ENCODE measurements at places on chromosomes 4 and X.
A peak's percentile ranks its signal among the peaks of the same experiment; 100 is the strongest.

GRCh38 chr4:184664445-184665210 is 15.1 kb downstream of the PRIMPOL start:
- no peak for DNase-seq

DNA sequence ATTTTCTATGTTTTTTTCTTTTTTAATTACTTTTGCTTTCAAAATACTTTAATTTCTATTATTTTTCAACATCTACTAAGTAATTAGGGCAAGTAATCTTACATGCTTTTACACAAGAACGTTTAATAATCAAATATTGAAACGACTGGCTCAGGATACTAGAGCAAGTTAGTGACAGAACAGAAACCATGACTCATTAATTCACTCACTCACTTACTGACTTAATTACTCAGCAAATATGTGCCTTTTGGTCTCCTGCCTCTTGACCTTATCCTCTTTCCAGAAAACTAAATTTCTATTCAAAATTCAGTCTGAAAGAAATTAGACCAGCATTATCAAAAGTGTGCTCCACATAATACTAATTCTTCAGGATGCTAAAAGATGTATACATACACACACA is 314.9 kb upstream of the TEX13C start:
- DNase-seq = no peak

- no peak for DNase-seq
Measured at GRCh38 chr4:35709080-35709479, 535.2 kb downstream of the ARAP2 start.

GRCh38 chr4:88646528-88647280 is 50.9 kb downstream of the NAP1L5 start:
- DNase-seq = no peak

GRCh38 chr4:92600638-92601037 is 296.9 kb downstream of the GRID2 start:
- DNase-seq = no peak

DNA sequence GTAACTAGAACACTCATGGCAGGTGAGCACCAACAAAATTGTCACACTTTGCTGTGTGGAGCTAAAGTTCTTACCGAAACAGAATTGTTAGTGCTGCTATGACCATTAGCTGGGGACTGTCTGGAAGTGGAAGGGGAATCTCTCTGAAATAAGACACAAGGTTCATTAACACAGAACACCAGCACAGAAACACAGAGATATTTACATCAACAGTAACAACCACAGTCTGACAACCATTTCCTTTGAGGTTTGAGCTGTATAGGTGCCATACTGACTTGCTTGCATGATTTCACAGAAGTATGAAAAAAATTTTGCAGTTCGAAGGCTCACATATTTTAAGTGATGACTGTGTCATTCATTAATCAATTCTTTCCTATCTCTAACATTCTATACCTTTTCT is 109.8 kb downstream of the NYX start:
- no peak for DNase-seq

DNA sequence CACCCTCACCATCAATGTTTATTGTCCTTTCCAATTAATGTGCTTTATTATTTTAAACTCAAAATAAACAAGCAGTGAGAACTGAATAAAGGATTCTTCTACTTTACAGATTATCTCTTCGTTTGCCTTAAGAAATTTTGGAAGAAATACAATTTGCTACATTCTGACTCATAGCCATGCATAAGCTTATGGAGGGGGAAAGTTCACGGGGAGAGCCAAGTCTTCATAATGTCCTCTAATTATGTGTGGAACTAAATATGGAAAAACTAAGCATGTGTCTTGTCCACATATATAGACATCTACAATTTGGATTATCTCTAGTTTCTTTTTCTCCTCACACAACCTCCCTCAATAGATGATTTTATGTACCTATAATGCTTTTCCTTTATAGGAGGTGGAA is 17.5 kb downstream of the CXCL13 start:
- peak; percentile 39 for DNase-seq

DNA sequence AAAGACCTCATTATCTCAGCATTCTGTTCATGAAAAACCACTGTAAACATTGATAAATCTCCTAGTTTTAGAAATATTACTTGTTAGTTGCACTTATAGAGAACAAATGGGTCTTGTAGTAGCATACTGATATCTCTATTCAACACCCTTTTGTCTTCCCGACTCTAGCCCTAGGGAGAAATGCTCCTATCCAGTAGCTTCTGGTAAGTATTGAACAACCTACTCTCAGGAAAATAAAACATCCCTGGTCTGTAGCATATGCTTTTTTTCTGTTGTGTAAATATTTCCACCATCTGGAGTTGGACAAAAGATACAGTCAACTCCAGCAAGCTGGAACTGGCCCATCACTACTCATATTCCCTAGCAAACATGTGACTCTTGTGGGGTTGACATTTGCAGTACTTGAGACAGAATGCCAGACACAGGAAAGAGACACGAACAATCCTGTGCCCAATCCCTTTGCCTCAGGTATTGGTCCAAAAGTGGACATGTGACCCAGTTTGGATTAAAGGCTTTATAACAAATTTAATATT is 188.2 kb downstream of the GC start:
- no peak for DNase-seq

DNA sequence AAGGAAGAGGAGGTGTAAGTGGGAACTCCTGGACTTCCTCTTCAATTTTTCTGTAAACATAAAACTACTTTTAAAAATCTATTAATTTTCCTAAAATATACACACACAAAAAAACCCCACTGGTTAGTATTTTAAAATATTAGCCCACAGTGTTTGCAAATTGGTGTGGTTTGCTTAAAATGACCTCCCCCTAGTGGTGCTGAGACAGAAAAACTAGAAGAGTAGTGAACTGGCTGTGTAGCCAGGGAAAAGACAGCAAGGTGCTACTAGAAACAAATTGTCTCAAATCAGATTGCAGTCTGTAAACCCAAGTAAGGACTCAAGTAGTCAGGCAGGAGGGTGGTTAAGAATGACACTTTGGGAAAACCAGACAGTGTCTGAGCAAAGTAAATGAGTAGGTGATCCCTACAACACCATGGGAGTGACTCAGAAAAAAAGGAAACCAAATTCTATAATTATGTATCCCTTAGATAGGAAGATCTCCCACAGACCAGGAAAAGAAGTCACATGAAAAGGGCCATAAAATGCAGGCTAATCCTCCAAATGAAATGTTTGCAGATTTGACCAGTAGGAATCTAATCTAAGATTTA is 26.0 kb downstream of the AMTN start:
- DNase-seq = peak; percentile 9

DNA sequence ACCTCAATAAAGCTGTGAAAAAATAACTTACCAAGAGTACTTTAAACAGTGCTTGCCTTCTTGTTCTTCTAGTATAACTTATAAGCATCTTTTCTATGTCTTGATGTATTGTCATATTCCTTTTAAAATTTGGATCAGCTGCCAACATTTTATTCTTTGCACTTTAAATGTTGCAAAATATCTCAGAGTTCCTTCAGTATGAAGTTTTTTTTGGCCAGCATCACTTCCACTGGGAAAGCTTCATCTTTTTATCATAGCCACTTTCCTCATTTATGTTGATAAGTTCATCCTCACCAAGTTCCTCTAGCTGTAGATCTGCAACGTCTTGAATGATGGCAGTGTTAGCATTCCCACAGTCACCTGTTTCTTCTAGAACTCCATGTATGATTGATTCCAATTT is 24.2 kb downstream of the CXorf58 start:
- DNase-seq = no peak

DNA sequence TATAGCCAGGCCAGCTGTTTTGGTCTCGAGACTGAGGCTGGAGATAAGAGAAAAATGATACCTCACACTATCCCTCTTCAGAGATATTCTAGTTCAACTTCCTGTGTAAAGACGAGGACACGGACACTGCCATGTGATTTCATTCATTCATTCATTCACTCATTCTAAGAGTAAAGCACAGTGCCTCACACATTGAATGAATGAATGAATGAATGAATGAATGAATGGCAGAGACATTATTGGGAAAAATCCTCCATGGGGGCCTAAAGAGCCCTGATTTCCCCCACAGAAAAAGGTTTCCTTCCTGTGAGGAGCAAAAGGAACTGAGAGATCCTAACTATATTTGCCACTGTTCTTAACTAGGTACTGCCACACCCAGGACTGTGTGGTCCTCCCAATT is 183.4 kb upstream of the MAP3K15 start:
- DNase-seq = no peak

DNA sequence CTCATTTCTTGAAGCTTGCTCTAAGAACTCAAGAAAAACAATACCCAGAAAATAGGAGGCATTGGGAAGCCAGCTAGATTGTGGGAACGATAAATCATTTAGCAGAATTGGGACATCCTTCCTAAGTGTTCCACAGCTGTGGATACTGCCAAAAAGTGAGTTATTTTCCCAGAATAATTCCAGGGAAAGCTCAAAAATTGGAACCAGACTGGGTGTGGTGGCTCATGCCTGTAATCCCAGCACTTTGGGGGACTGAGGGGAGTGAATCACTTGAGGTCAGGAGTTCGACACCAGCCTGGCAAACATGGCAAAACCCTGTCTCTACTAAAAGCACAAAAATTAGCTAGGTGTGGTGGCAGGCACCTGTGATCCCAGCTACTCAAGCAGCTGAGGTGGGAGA is 68.2 kb upstream of the GK2 start:
- DNase-seq = no peak

GRCh38 chr4:147580396-147580795 is 36.8 kb upstream of the TMEM184C start:
- DNase-seq = no peak

- DNase-seq = peak; percentile 32
Measured at GRCh38 chr4:137471895-137472294, 60.4 kb downstream of the PCDH18 start.

DNA sequence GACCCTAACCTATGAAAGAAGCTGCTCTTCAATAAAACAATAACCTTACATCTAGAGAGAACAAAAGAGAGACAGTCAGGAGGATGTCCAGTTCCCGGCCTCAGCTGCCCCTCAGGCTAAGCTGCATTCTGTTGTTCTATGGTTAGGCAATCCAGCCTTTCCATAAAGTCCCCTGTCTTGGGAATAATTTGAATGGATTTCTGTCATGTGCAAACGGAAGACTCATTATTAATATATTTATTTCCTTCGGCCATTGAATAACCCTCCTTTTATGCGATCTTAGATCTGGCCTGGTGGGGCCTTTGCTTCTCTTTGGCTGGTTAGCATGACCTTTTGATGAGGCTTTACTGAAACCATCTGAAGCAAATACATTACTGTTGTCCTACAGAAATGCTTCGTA is 80.1 kb downstream of the ANKRD50 start:
- DNase-seq = no peak

GRCh38 chrX:14029039-14029424 is 660 bp downstream of the GEMIN8 start:
- DNase-seq = no peak

DNA sequence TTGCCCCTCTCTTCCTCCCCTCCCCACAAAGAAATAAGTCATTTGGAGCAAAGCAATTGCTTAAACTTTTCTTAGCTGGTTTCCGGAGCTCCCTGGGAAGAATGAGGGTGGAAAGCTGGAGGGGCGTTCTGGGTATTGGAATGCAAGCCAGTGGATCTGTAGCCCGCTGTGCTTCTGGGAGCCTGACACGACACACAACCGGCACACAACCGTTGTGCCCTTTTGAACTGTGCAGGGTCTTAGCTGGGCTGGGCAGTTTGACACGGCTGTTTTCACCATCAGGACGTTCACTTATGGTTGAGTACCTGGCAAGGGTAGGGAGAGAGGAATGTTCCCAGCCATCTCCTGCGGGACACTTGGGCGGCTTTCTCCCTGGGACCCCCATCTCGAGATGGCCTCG is 38.3 kb downstream of the SHROOM2 start:
- no peak for DNase-seq

- peak; percentile 43 for DNase-seq
Measured at GRCh38 chr4:102299354-102300107, 45.8 kb downstream of the SLC39A8 start.

- no peak for DNase-seq
Measured at GRCh38 chrX:21838937-21839333, 482 bp upstream of the MBTPS2 start.

All from astrocyte of the spinal cord (primary cell).